ENCODE measurements at places on chromosomes 1 and 21.

- DNase-seq = peak; percentile 42
Observed at GRCh38 chr1:160761046-160761445, 22.0 kb downstream of the SLAMF7 start.

GRCh38 chr1:6073480-6074053, 27.9 kb downstream of the KCNAB2 start:
- DNase-seq = no peak

DNA sequence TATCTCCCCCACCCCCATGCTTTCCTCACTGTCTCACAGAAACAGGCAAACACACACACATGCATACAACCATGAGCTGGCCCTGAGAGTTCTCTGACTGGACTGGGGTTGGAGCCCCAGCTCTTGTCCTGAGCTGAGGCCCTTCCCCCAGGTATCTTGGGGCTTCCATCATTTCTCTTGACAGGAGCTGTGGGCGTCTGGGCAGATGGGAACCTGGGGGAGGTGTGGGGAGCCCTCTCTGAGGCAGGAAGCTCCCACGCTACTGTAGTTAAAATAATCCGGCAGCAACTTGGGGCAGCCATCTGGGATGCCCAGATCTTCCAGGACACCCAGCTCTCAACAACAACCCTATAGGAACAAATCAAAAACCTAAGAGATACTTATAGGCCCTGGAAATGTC, 2.7 kb upstream of the KIF21B start:
- DNase-seq = no peak

DNA sequence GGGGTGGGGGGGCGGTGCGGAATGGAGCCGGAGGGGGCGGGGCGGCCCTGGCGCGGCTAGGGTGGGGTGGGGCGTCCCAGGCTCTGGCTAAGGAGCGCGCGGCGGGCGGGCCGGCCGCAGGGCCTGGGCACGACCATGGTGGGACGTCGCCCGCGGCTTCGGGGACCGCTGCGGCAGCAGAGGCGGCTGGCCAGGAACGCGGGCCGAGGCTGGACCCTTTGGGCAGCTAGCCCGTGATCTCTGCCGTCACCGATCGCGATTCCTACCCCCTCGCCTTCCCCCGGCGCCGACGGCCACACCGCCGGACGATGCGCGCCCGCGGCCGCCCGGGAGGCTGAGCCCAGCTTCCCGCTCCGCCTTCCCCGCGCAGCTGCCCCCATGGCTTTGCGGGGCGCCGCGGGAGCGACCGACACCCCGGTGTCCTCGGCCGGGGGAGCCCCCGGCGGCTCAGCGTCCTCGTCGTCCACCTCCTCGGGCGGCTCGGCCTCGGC, at the start of gene MAP3K21:
Gene MAP3K21, plus strand, starts transcription at position 74 of the 491 bp plus-strand sequence. Its CDS starts 305 bp downstream, at position 379.
- no peak for DNase-seq

- DNase-seq = no peak
Observed at GRCh38 chr1:233005156-233005555, 54.7 kb downstream of the NTPCR start.

- no peak for DNase-seq
Observed at GRCh38 chr1:25685938-25686665, 69.5 kb downstream of the MAN1C1 start.

DNA sequence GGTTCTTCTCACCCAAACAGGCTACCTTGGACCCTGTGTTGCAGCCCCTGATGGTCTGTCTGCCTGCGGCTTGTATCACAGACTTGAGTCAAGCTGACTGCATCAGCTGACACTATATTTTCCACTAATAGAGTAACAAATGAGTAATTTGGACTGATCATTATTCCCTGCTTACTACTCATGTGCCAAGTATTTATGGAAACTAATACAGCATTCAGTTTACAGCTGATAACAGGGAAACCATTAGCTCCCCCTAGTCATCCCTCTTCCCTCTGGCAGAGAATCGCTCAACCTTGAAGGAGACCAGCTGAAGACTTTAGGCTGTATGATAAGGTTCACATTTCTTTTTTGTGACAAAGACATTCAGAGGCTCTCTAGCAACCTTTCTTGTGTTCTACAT, 116.6 kb upstream of the SYT6 start:
- no peak for DNase-seq

- DNase-seq = no peak
Observed at GRCh38 chr1:23867542-23867894, 572 bp downstream of the FUCA1 start.

- DNase-seq = no peak
Observed at GRCh38 chr1:7984811-7985210, 23.3 kb downstream of the PARK7 start.

DNA sequence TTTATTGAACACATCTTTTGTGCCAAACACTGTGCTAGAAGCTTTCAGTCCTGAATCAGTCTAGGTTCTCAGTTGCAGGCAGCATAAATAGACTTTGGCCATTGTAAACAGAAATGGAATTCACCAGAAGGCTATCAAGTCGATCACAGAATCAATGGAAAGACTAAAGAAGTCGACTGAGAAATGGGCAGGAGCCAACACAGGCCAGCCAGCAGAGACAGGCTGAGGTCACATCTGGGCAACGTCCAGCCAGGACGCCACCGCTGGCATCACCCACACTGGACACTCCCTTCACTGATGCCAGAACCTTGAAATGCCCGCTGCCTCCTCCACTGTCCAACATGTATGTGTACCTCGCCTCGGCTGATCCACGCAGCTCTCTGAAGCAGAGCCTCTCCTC, 5.5 kb upstream of the CNTN2 start:
- no peak for DNase-seq

- DNase-seq = no peak
Observed at GRCh38 chr21:43295066-43295958, 126.5 kb downstream of the CRYAA start.

GRCh38 chr1:151315565-151316235, 11.5 kb downstream of the PI4KB start:
- DNase-seq = no peak

GRCh38 chr1:229557200-229557850, 1.2 kb downstream of the ABCB10 start:
- DNase-seq = peak; percentile 66

DNA sequence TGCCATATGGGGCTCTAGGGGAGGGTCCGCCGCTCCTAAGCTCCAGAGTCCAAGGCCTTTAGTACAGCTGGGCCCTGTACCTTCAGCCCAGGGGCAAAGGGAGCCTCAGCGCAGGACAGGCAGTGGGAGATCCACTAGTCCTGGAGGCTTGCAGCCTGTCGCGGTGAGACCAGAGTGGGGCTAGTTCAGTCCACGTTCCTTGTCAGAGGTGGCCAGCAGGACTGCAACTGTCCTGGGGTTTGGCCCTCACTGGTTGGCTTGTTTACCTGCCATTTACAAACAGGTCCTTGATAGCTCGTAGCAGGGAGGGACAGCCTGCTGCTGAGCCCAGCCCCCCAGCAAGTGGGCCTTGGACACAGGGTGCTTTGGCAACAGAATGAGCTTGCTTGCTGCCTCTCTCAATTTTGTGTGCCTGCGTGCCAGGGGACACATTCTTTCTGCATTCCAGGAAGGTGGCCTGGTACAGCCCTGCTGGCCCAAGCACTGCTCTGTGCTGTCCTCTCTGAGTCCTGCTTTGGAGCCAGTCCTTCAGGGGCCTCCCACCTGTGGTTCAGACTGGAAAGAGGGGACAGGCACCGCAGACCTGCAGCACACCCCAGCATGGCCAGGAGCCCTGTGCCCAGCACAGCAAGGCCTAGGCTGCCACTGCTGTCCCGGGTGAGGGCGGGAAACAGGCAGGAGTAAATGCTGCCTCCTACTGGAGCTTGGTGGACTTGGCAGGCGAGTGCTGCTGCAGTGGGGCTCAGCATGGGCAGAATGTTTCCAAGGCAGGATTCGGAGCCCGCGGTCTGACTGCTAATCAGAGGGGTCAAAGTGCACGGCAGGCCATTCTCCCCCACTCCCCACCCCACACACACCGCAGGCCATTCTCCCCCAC, 15.2 kb downstream of the H6PD start:
- peak; percentile 50 for DNase-seq

DNA sequence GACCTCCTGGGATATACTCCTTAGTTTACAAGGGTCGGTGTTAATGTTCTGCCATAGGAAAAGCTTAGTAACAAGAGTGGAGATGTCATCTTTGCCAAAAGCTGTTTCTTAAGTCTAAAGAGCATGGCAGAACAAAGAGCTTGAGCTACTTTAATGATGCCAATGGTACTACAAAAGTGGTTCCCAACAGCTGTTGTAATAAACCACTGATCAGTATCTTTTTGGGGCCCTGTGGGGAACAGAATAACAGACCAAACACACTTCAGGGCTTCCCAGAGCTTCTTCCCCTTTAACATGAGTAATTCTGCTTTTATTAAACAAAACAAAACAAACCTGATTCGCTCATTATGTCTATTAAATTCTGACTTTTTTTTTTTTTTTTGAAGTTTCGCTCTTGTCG, 116.3 kb downstream of the NCAM2 start:
- DNase-seq = no peak

DNA sequence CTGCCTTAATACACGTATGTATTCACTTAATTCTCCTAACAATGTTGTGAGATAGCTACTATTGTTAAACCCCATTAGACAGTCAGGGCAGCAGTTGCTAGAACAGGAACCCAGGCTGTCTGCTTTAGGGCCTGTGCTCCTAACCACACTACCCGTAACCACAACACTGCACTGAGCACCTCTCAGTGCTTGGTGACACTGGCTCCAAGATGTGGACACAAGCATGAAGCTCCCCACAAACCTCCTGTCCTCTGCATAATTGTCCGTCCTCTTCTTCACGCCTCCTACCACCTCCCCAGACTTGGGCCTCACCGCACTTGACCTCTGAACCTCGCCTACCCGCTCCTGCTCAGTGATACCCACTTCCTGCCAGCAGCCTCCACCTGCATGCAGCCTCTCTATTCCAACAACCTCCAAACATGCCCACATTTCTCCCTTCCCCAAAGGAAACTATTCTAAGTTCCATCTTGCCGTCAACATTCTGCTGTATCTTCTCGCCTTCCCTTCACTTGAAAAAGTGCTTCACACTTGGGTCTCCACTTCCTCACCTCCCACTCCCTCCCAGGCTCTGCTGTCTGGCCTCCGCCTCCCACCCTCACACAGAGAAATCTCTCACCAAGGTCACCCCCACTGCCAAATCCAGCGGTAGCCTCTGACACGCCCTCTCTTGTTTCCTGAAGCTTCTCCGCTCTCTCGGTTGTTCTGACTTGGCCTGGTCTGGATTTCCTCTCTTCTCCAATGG, 14.6 kb upstream of the AHDC1 start:
- peak; percentile 57 for DNase-seq

GRCh38 chr1:216005916-216006315, 417.3 kb downstream of the USH2A start:
- no peak for DNase-seq

GRCh38 chr1:17258116-17258757, 9.3 kb downstream of the PADI3 start:
- DNase-seq = no peak

DNA sequence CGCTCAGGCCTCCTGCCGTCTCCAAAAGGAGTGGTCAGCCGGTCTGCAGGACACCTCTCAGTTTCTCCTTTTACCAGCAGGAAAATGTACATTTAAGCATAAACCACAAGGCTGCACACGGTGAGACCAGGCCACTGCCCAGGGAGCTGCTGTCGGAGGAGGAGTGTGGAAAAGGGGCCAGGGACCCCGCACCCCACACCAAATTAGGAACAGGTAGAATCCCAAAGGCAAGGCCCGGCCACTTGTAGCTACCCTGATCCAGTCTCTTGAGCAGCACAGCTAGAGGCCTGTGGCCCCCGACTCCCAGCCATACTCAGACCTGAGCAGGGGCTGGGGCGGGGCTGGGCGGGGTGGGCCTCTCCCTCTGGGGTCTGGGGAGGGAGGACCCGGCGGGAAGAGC, 78.0 kb downstream of the PIK3CD start:
- no peak for DNase-seq

- DNase-seq = no peak
Observed at GRCh38 chr1:242146652-242147051, 147.8 kb upstream of the MAP1LC3C start.

GRCh38 chr1:164369698-164370365, 189.2 kb upstream of the PBX1 start:
- DNase-seq = no peak

GRCh38 chr21:25424048-25424447, 183.2 kb downstream of the MRPL39 start:
- DNase-seq = no peak

DNA sequence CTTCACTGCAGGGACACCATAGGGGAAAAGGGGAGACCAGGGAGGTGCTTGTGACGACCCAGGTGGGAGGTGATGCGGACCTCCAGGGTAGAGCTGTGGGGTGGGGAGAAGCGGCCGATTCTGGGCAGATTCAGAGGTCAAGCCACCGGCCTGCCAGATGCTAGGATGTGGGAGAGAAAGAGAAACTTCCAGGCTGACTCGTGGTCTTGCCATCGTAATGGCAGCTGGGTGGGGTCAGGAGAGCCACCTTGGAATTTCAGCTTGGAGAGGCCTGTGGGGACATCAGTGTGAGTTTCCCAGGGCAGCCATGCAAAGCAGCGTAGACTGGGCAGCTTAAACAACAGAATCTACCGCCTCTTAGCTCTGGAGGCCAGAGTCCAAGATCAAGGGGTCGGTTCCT, 258.0 kb upstream of the VAMP3 start:
- DNase-seq = no peak

DNA sequence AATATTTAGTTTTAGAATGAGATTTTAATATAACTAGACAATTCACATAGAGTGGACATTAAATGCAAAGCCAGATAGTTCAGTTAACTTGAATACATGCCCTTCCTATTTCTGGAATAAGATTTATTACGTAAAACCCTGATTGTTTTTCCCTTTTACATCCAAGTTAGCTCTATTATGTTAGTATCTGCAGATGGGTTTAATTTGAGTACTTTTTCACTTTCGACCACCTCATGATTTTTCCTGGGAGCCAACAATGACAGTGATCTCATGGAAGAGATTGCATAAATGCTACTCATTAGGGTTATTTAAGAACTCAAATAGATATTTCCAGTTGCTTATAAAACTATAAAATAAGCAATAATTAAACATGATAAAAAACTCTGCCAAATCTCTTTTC, 199.4 kb upstream of the PTGFR start:
- DNase-seq = no peak

DNA sequence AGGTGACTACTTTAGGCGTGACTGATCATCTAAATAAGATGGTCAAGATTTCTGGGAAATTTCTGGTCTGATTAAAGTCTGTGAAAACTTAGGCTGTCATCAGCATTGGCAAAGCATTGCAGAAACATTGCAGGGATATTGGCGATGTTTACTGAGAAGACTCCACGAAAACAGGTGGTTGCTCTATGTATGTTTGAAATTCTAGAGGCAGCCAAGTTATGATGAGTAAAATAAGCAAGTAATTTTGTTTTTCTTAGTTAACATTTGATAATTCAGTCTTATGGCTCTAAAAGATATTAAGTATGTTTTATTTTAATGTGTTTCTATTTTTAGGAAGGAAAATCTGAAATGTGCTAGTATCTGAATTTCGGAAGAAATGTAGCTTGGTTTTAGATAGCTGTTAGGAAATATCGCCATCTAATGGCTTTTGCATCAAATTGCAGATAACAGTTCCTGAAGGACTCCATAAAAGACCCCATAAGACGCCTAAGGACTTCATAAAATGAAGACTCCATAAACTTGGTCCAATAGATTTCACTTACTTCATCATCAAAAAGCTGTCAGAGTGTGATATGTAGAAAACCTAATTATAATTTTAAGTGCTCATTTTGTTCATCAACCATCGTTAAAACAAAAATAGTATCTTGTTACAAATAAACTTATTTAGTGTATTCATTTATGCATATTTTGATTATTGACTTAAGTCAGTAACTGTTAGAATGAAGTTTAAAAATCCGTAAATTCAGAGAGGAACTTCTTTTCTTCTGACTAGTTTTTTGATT, 344.6 kb downstream of the RYR2 start:
- DNase-seq = peak; percentile 36

GRCh38 chr1:206696812-206697585, 12.3 kb downstream of the MAPKAPK2 start:
- DNase-seq = no peak

- DNase-seq = no peak
Observed at GRCh38 chr1:59967780-59968179, 41.2 kb upstream of the CYP2J2 start.

All from activated CD4-positive, alpha-beta T cell treated with anti-CD3 and anti-CD28 coated beads, Interleukin-10, Interleukin-2, amounts not matched to agents 100 ng/mL and 50 ng/mL, durations not matched to agents 16 hours and 8 hours (primary cell).